Lung (tissue), 17 donors: ENCODE measurements at places on chromosomes 13 and 19.
A peak's percentile ranks its signal among the peaks of the same experiment; 100 is the strongest.

DNA sequence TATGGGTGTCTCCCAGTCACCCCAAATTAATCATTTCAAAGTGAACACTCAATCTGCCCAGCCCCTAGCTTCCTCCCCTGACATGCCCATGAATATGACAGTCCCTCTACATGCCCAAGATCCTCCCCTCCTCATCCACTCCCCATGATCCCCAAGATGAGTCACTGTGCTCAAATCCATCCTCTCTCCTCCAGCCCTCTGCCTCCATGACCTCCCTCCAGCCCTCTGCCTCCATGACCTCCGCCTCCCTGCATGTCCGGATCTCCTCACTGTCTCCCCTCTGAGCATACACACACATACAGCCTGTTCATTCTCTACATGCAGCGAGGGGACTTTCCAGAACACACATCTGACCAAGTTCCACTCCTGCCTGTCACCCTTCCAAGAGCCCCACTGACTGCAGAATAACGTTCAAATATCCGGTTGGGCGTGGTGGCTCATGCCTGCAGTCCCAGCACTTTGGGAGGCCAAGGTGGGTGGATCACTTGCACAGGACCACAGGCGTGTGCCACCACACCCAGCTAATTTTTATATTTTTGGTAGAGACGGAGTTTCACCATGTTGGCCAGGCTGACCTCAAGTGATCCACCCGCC is 18.4 kb upstream of the FEM1A start:
- no peak for DNase-seq

GRCh38 chr19:7677669-7678311 is 900 bp downstream of the MCEMP1 start:
- no peak for DNase-seq

- peak; percentile 92 for DNase-seq
Observed at GRCh38 chr19:3343619-3344502, 22.5 kb upstream of the NFIC start.

GRCh38 chr19:3149526-3150505 is 14.0 kb downstream of the GNA15 start:
- no peak for DNase-seq

DNA sequence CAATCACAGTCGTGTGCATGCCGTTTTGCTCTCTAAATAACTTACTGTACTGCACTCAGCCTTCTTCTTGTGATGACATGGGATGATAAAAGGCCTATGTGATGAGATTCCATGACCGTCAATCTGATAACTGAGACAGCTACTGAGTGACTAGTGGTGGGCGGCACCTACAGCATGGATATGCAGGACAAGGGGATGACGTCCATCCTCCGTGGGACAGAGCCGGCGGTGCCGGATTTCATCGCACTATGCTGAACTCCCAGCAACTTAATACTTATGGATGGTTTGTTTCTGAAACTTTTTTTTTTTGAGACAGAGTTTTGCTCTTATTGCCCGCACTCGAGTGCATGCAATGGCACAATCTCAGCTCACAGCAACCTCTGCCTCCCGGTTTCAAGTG is 146.8 kb upstream of the TSHZ3 start:
- no peak for DNase-seq

DNA sequence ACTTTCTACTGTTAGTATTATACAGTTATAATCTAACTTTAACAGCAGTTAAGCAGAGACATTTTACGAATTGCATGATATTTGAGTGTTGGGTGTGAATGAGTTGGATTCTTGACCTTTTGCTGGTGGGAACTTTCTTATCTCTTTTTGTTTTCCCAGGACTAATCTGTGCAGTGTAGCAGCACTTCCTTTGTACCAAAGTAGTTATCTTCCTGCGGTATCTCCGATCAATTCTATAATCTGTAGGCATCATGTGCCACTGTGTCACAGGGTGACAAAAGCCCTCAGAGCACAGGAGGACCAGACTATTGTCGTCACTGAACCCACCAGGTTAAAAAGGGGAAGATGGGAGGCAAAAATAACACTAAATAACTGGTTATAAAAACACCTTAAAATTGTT is 823.5 kb downstream of the GPC5 start:
- no peak for DNase-seq

- no peak for DNase-seq
Observed at GRCh38 chr13:77508959-77509620, 26.4 kb upstream of the SCEL start.

- DNase-seq: no peak
Observed at GRCh38 chr13:42735010-42735409, 46.4 kb upstream of the FAM216B start.

- DNase-seq: no peak
Observed at GRCh38 chr19:46678110-46678732, 17.2 kb upstream of the DACT3 start.

DNA sequence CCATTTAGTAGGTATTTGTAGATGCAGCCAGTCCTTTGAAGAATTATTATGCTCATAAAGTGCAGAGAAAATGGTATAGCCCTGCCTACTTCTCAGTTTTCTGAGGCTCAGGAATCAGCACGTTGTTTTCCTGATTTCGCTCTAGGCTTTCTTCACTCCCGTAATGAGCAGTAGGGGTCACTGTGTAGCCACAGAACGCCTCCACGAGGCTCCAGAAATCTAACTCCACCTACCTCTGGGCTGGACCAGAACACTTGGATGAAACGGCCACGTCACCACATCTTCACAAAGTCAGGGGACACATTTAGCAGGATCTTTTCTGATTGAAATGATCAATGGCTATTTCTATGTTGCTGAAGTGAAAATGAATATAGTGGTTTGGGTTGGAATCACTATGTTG is 49.8 kb upstream of the GTF3A start:
- DNase-seq: peak; percentile 80

DNA sequence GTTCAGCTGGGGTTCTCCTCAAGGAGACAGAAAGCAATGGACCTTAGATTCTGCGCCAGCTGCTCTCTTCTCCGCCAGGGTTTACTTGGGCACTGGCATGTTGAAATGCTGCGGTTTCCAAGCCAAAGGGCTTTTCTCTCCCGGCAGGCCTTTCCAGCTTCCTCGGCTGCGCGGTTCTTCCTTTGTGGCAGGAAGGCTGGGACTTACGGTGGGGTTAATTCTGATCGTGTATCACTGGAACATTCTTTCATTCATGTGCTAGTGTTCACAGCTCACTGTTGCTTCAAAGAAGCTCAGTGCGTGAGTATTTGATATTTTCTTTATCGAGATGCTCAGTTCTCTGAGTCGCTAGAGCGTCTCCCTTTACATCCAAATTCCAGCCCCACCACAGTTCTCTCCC is 723.2 kb downstream of the UQCRFS1 start:
- no peak for DNase-seq

- DNase-seq: no peak
Observed at GRCh38 chr13:111907341-111907880, 159.5 kb upstream of the SOX1 start.

GRCh38 chr13:99087954-99088491 is 110.2 kb upstream of the DOCK9 start:
- no peak for DNase-seq
